Effector memory CD4-positive, alpha-beta T cell (primary cell): ENCODE measurements at places on chromosomes 1 and 21.

- H3K27ac ChIP-seq: no peak overlapping the region
- DNase-seq: no peak
- no peaks in the 10 kb centered on the region for H3K4me1 ChIP-seq
- H3K36me3 ChIP-seq: no peaks in the 10 kb centered on the region
- no peak overlapping the region for H3K4me3 ChIP-seq
These were observed 42.4 kb downstream of the GFI1 start for GRCh38 chr1:92444351-92444750.

DNA sequence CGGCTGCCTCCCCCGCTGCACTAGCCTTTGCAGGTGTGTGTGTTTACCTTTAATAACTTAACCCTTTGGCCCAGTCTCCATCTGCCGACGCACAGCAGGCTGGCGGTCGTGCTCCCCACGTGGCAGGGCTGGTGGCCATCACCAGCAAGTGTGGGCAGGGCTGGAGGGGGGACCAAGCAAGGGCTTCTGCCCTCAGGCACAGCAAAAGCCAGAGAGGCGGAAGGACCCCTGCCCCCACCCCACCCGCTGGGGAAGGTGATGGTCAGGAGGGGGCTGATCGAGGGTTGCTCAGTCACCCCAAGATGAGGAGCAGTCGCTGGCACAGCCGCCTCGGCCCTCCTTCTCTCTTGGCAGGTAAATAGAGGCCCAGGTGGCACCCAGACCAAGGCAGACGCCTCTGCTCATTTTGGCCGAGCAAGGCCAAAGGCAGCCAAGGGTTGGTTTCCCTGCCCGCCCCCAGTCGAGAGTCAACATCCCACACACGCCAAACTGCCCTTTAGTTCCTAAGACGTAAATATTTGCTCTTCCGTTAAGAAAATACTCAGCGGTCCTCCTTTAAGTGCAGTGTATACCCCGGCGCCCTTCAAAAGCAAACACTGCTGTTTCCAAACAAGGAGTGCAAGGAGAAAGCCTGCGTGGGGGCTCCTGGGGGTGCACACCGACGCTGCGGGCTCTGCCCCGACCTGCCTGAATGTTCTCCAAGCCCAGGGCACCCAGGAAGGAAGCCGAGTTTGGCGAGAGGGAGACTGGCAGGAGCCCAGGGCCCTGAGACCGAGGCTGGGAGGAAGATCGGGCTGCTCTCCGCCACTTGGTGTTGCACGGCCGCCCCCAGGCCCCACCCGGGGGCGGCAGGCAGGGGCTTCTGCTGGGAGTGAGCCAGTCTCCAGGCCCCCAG is 82.7 kb downstream of the SIK1 start:
- H3K36me3 ChIP-seq: no peaks in the 10 kb centered on the region
- H3K27ac ChIP-seq: no peak overlapping the region
- DNase-seq: no peak

GRCh38 chr1:208851366-208851765 is 607.2 kb upstream of the PLXNA2 start:
- no peaks in the 10 kb centered on the region for H3K36me3 ChIP-seq
- H3K4me3 ChIP-seq: no peak overlapping the region
- no peak for DNase-seq
- no peaks in the 10 kb centered on the region for H3K4me1 ChIP-seq

- DNase-seq: no peak
- peaks cover 7% of the 10 kb centered on the region for H3K4me1 ChIP-seq
- no peaks in the 10 kb centered on the region for H3K27me3 ChIP-seq
- no peak overlapping the region for H3K4me3 ChIP-seq
These were observed 5.4 kb downstream of the SLC6A9 start for GRCh38 chr1:44025816-44026215.

DNA sequence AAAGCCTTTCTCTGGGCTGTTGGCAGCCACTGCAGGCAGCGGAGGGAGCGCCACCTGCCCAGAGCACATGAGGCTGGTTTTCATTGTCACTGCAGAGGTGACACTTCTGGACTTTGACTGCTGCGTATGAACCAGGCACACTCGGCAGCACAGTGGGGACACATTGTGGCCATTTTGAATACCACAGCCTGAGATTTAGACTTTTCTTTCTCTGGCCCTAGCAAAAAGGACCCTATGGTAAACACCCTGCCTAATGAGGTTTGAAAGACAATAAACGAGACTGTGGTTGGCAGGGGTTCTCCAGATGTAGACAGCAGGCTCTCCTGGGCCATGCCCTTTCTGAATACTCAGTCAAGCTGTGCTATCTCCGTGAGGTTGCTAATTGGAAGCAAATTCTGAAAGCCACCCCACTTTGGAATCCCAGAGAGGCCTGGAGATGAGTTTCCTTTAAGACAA is 12.0 kb upstream of the KCNE2 start:
- DNase-seq: no peak
- H3K4me1 ChIP-seq: no peaks in the 10 kb centered on the region
- H3K36me3 ChIP-seq: no peaks in the 10 kb centered on the region
- no peaks in the 10 kb centered on the region for H3K27me3 ChIP-seq

DNA sequence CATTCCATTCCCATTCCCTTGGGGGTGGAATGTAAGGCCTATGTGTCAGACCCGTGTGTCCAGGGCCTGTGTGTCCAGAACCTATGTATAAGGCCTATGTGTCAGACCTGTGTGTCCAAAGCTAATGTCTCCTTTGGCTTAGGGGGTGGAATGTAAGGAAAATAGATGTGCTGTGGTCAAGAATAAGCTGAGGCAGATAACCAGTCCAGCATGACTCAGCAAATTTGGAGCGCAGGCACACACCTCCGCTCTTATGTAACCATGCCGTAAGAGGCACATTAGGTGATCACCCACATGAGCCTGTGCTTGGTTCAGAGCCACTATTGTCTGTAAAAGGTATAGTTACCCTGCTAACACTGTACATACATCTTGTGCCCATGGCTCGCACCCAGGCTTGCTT is 150.8 kb upstream of the SGIP1 start:
- H3K27me3 ChIP-seq: no peaks in the 10 kb centered on the region
- no peak for DNase-seq
- no peaks in the 10 kb centered on the region for H3K36me3 ChIP-seq
- H3K4me3 ChIP-seq: no peak overlapping the region
- no peak overlapping the region for H3K27ac ChIP-seq
- H3K4me1 ChIP-seq: peaks cover 2% of the 10 kb centered on the region

- no peaks in the 10 kb centered on the region for H3K36me3 ChIP-seq
- no peaks in the 10 kb centered on the region for H3K4me1 ChIP-seq
- H3K4me3 ChIP-seq: no peak overlapping the region
- no peak overlapping the region for H3K27ac ChIP-seq
- no peaks in the 10 kb centered on the region for H3K27me3 ChIP-seq
These were observed 31.0 kb upstream of the SOX13 start for GRCh38 chr1:204041803-204042505.

DNA sequence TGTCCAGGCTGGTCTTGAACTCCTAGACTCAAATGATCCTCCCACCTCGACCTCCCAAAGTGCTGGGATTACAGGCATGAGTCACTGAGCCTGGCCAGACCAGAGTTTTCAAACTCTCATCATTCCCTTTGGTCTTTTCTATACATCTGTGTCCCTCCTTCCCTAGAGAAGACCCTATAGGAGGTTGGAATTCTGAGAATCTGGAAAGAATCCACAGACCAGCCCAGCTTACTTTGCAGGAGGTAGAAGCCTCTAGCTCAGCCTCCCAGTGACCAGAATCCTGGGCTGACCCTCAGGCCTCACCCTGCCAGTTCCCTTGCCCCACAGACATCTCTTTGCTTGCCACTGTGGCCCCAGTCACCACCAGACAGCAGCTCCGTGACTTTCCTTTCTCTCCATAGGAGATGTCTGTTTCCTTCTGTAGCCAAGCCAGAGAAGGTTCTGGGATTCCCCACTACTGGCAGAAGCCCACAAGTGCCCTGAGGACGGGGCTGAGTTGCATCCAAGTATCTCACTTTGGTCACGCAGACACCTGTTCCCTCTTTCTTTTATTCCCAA is 34.7 kb upstream of the KHDRBS1 start:
- DNase-seq: no peak
- H3K27ac ChIP-seq: no peak overlapping the region
- no peak overlapping the region for H3K4me3 ChIP-seq
- no peaks in the 10 kb centered on the region for H3K36me3 ChIP-seq
- H3K27me3 ChIP-seq: no peaks in the 10 kb centered on the region

- H3K27me3 ChIP-seq: no peaks in the 10 kb centered on the region
- peak; percentile 75 for DNase-seq
- peaks cover 16% of the 10 kb centered on the region for H3K4me1 ChIP-seq
- no peaks in the 10 kb centered on the region for H3K36me3 ChIP-seq
These were observed at the start of gene ATP1B1 for GRCh38 chr1:169106095-169106920. TSS of gene ATP1B1 (plus strand) at chr1:169106690. CDS start at chr1:169106830, 140 bp downstream.

DNA sequence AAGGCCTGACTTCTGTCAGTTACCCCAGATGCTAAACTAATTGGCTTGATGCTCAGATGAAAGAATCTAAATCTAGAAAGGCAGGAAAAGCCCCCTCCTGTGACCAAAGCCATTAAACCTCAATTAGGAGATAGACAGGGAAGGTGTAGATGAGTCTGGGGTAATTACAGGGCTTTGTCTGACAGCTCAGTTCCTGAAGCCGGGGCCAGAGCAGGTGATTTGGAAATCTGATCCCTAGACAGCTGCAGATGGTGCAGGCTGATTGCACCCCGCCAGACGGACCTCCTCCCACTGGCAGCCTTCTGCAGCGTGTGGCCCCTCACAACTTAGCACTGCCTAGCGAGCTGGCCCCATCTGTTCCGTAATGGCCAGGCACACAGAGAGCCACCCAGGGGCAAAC is 395.1 kb downstream of the HLX start:
- H3K36me3 ChIP-seq: no peaks in the 10 kb centered on the region
- H3K4me3 ChIP-seq: no peak overlapping the region
- H3K27ac ChIP-seq: no peak overlapping the region

DNA sequence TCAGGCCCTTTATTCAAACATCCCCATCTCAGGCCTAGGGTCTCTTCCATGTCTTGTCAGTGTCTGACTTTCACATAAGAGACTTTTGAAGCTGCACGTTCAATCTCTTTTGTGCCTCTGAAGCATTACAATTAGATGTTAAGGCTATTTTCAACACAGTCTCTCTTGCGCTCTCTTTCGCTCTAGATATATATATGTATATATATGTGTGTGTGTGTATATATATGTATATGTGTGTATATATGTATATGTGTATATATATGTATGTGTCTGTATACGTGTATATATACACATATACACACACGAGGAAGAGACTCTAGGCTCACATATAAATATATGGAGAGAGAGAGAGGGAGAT is 162.5 kb upstream of the RNPC3 start:
- H3K4me3 ChIP-seq: no peak overlapping the region
- H3K27me3 ChIP-seq: no peaks in the 10 kb centered on the region
- no peaks in the 10 kb centered on the region for H3K36me3 ChIP-seq
- DNase-seq: no peak

GRCh38 chr1:208028526-208028925 is 117.6 kb upstream of the CD34 start:
- H3K27ac ChIP-seq: no peak overlapping the region
- no peaks in the 10 kb centered on the region for H3K36me3 ChIP-seq
- H3K4me1 ChIP-seq: no peaks in the 10 kb centered on the region
- H3K4me3 ChIP-seq: no peak overlapping the region
- DNase-seq: no peak

DNA sequence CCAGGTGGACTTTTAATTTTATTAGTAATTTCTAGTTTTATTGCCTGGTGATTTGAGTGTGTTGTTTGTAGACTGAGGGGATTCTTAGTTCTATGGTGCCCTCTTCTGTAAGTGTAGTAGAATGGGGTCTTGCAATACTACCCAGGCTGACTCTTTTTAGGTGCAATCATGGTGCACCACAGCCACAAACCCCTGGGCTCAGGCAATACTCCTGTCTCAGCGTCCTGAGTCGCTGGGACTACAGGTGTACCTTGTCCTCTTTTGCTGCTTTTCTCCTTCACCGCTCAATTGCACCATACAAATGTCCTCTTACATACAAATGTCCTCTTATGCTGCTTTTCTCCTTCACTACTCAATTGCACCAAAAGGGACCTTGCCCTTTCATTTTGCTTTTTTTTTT is 43.1 kb downstream of the SCP2 start:
- H3K36me3 ChIP-seq: no peaks in the 10 kb centered on the region
- H3K27me3 ChIP-seq: no peaks in the 10 kb centered on the region
- no peak overlapping the region for H3K27ac ChIP-seq

DNA sequence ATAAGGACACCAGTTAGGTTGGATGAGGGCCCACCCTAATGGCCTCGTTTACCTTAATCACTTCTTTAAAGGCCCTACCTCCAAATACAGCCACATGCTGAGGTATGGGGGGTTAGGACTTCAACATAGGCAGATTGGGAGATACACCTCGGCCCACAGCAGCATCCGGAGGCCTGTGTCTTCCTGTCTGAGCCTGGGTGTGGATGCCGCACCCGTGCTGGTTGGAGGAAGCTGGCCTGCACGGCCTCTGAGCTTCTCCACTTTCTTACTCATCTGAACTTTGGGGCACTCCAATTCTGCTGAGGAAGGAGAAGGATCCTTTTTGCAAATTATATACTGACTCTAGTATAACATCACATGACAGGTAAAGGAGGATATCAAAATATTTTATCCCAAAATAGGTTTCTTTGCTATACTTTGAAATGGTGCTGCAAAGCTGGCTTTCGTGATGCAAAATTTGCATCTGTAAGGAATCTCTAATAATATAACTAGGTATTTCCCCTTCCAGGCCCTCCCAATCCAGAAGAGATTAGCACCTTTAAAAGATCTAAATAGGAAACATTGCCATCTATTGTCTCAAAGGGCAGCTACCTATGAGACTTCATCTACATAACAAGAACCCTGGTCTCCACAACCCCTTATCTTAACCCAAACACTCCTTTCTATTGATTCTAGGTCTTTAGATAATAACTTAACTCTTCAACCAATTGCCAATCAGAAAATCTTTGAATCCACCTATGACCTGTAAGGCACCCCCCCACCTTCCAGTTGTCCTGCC is 247.6 kb downstream of the KCNJ6 start:
- H3K27me3 ChIP-seq: no peaks in the 10 kb centered on the region
- DNase-seq: no peak
- H3K36me3 ChIP-seq: no peaks in the 10 kb centered on the region
- H3K4me1 ChIP-seq: no peaks in the 10 kb centered on the region
- no peak overlapping the region for H3K4me3 ChIP-seq

- H3K27ac ChIP-seq: no peak overlapping the region
- no peak overlapping the region for H3K4me3 ChIP-seq
- no peaks in the 10 kb centered on the region for H3K36me3 ChIP-seq
These were observed 141.9 kb downstream of the SDCCAG8 start for GRCh38 chr1:243397613-243398321.

GRCh38 chr1:161079436-161080110 is 9.8 kb downstream of the NECTIN4 start:
- DNase-seq: no peak
- H3K4me1 ChIP-seq: no peaks in the 10 kb centered on the region
- no peaks in the 10 kb centered on the region for H3K27me3 ChIP-seq
